Psoas muscle (tissue), 8 donors: ENCODE measurements at places on chromosomes 5 and 9. TPM values are rescaled to one million over a fixed set of nuclear protein-coding genes. Genes with fewer than 3 reads are reported as not detected.

Gene GDA
- polyA plus RNA-seq: 0.07 TPM

Gene C9
- polyA plus RNA-seq: not detected

Gene SLC46A2
- polyA plus RNA-seq: not detected

Gene SLC4A9
- 0.09 TPM for polyA plus RNA-seq

Gene ANKRD34B
- 0.01 TPM for polyA plus RNA-seq

Gene RETREG1
- polyA plus RNA-seq: 191 TPM

- no peak for DNase-seq
Observed at GRCh38 chr9:109035684-109036423, 22.6 kb upstream of the CTNNAL1 start.

DNA sequence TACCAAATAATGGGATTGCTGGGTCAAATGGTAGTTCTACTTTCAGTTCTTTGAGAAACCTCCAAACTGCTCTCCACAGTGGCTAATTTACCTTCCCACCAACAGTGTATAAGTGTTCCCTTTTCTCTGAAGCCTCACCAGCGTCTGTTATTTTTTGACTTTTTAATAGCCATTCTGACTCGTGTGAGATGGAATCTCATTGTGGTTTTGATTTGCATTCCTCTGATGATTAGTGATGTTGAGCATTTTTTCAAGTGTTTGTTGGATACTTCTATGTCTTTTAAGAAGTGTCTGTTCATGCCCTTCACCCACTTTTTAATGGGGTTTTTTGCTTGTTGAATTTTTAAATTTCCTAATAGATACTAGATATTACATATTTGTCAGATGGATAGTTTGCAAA lies 28.4 kb upstream of the SUSD1 start:
- no peak for DNase-seq

DNA sequence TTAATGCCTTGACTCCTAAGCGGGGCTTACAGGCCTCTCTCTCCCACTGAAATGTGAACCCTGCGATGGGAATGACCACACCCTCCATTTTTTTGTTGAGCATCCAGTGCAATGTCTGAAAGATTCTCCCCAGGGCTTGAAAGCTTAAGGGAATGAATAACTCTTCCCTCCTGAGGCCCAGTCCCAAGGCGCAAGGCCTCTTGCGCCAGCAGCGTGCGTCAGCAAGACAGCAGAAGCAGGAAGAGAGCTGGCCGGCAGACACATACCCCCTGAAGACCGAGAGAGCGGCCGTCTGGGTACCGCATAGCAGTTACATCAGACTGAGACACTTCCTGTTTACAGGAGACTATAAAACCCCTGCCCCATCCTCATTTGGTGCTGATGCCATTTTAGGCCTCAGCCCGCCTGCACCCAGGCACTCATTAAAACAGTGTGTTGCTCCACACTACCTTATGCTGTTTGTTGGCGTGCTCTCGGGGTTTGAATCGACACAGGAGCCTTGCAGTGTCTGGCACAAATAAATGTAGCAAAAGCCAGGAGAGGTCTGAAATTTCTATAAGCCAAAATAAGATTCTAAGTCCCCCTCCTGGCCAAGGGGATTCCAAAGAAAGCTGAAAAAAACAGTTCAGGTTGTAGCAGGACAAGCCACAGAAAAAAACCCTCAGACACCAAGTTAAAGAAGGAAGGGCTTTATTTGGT lies 62.3 kb downstream of the GDNF start:
- DNase-seq: no peak

- no peak for DNase-seq
Observed at GRCh38 chr5:139199321-139199720, 1.2 kb upstream of the SIL1 start.

- no peak for DNase-seq
Observed at GRCh38 chr5:142621227-142621626, 64.7 kb downstream of the FGF1 start.

GRCh38 chr9:6106711-6107339 lies 91.4 kb upstream of the RANBP6 start:
- DNase-seq: no peak

DNA sequence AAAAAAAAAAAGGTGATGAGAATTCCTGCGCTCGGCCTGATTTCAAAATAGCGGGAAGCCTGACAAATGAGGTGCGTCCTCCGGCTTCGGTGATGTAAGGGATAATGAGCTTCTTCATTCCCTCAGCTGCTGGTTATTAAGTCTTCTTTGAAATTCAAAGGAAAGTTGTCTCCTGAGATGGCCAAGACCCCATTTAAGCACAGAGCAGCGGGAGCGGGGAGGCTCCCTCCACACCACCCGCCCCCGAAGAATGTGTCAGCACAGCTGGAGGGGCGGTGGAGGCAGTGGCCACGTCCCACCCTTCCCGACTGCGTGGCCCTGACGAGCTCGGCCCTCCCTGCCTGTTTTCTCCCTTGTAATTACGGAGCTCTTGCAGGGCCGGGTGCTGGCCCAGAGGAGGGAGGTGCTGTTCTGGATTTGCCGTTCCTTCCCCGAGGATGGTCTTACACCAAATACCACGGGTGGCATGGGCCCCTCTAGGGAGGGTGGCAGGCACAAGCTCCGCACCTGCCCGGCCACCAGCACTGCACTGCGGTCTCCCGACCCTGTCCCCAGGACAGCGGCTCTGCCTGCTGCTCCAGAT lies 31.0 kb downstream of the SLC9A3 start:
- DNase-seq: no peak

GRCh38 chr5:106648401-106648800 lies 1022.3 kb downstream of the EFNA5 start:
- DNase-seq: no peak

DNA sequence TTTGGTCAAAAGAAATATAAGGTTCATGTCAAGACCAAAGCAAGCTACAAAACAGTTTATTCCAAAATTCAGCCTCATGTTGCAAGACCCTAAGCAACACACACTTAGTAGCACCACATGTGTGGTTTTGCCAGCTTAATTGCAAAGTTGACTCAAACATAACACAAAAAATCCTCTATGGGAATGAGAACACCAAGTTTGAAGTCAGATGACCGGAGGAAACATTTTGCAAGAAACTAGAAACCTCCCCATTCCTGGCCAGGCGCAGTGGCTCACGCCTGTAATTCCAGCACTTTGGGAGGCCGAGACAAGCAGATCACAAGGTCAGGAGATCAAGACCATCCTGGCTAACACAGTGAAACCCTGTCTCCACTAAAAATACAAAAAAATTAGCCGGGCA lies 261.8 kb downstream of the EBF1 start:
- DNase-seq: peak; percentile 63

- DNase-seq: no peak
Observed at GRCh38 chr5:142193114-142193428, 84.5 kb downstream of the NDFIP1 start.

DNA sequence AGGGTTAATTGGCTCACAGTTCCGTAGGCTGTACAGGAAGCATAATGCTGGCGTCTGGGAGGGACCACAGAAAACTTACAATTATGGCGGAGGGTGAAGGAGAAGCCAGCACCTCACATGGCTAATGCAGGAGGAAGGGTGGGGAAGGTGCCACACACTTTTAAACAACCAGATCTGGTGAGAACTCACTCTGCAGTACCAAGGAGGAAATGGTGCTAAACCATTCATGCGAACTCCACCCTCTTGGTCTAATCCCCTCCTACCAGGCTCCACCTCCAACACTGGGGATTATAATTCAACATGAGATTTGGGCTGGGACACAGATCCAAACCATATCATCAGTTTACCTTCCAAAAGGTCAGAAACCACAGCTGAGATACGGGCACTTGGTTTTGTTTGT lies 122.9 kb downstream of the PDZD2 start:
- DNase-seq: no peak

DNA sequence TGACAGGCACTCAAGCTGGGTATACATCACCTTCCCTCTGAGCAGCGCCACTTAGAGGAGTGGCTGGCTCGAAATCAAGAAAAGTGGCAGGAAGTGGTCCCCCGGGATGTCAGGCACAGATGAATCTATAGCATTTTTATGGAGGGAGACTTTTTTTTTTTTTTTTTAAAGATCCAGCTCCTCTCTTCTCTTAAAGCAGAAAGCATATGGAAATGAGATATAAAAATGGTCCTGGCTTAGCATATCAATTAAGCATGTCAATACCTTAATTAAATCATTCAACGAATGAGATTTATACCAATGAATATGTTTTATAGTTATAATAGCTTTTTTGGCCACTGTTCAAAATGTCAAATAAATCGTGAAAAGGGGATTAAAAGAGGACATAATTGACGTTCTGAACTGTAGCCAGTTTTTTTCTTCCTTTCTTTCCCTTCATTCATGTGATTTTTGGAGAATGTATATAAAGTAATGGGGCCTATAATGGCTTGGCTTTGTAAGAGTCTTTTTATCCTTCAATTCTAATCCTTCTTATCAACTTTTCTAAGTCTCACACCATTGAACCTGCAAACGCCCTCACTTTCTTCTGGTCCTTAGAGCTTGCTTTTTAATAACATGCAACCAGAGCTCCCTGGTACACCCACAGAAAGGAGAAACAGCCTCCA lies 319.2 kb upstream of the PANK3 start:
- DNase-seq: no peak

GRCh38 chr5:172703952-172704351 lies 62.9 kb downstream of the NEURL1B start:
- no peak for DNase-seq
